ENCODE measurements at places on chromosomes 6 and 20.

DNA sequence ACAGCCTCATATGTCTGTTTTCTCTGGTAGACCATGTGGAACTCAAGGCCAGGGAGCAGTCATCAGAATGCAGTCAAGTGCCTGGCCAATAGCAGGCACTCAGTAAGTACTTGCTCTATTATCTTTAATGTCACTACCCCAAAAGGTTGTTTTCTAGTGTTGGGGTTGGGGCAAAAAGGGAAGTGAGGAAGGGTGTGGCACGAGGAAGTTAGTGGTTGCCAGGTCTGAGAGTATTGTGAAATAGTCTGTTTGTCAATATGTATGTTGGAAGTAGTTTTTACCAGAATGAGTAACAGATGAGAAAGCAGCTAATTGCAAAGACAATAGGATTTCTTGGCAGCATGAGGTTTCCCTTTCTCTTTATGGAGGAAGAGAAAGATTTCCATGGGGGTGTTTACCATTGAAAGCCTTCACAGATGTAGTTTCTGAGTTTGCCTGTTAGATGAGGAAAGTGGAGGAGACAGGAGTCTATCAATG, 59.5 kb upstream of the ARMH2 start:
- DNase-seq: no peak

DNA sequence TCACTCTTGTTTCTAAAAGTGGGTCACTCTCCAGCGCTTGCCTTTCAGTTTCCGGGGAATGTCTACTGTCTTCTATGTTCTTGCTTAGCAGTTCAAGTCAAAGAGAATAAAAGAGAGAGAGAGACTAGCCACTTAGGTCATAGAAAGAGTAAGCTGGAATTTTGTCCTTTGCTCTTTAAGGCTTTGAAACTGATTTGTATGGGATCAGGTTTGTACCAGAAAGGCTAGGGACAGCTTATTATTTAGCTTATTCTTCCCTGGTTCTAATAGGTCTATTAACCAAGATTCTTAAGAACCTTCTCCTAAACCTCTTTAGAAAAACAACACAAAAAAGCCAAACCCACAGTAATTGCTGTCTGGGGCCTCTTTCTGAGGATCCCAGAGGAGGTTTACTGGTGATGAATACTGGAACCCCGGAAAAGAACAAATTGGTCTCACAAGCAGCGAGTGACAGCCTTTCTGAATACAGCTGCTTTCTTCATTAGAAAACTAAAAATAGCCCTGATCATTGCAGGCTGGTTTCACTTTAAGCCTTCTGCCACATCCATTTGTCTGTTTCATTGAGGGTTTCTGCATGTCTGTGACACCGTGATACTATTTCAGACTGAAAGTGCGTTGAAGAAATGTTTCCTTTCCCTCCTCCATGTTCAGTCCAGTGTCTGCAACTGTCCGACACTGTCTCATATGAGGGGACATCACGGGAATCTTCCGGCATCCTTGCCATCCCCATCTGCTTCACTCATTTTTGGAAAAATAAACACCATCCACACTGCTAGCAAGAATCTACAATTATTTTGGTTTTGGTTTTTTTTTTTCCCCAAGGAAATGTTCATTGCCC, 75.1 kb upstream of the ATXN1 start:
- DNase-seq: peak; percentile 50

DNA sequence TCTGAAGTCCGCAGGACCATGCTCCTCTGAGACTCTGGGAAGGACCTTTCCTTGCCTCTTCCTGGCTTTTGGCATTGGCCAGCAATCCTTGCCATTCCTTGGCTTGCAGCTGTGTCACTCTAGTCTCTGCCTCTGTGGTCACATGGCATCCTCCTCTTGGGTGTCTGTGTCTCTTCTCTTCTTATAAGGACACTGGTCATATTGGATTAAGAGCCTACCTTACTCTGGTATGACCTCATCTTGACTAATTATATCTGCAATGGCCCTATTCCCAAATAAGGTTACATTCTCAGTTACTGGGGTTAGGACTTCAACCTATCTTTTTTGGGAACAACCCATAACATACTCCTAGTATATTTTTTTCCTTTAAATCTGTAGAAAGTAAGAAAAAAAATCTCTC, 49.9 kb upstream of the GTSF1L start:
- no peak for DNase-seq

- no peak for DNase-seq
Measured at GRCh38 chr6:158381214-158381613, 68.9 kb downstream of the TULP4 start.

DNA sequence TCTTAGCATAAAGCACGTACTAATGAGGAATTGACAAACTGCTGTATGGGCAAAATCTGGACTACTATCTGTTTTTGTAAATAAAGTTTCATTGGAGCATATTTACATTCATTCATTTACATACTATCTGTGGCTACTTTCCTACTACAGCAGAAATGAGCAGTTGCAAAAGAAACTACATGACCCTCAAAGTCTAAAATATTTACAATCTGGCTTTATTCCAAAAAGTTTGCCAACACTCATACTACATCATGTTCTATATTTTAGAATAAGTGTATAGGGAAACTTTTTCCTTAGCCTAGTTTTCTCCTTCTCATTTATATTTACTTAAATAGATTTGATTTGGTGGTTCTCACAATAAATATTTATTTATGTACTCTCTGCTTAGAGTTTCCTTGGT, 208.2 kb downstream of the RIMS1 start:
- no peak for DNase-seq

GRCh38 chr6:52390361-52390727, 28.4 kb downstream of the PAQR8 start:
- DNase-seq: no peak

DNA sequence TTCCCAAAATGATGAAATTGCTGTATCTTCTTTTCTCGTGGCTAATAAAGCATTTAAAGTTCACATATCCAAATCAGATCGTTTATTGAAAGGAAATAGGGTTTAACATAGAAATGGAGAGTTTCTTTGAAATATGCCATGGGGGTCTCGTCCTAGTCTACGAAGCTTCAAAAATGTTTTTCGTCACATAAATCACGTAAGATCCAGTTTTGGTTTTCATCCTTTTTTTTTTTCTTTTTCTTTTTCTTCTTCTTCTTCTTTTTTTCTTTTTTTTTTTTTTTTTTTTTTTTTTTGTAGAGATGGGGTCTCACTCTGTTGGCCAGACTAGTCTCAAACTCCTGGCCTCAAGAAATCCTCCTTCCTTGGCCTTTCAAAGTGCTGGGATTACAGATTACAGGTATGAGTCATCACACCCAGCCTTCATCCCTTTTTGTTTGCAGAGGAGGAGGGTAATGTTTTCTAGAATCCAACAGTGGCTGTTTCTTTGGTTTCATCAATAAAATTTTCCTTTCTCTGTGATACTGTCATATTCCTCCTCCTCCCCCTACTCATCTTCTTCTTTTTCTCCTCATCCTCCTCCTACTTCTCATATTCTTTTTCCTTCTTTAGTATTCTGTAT, 94.7 kb upstream of the LOC128125822 start:
- DNase-seq: no peak

- no peak for DNase-seq
Measured at GRCh38 chr20:57399587-57400155, 8.5 kb downstream of the RBM38 start.

DNA sequence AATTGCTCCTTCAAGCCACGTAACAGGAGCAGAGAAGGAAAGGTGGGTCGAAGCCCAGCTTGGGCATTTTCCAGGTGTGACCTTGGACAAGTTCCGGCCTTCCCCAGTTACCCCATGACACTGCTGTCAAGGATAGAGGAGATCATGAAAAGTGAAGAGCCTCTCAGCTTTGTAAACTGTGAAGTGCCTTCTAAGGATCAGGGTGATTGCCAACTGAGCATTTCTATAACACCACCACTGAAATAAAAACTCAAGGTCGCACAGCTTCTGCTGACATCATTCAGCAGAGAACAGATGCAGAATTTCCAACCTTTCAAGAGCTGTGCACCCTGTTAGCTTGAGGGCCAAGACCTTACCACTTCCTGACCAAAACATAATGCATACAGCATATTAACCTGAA, 24.0 kb upstream of the ZMYND8 start:
- DNase-seq: no peak

- DNase-seq: no peak
Measured at GRCh38 chr6:48671505-48671904, 560.5 kb upstream of the PTCHD4 start.
